ENCODE measurements at places on chromosomes 7 and 10. TPM values are rescaled to one million over a fixed set of nuclear protein-coding genes. Genes with fewer than 3 reads are reported as not detected.

The MEOX2 gene
- total RNA-seq = not detected

The RAB19 gene
- total RNA-seq = not detected

The KLF14 gene
- total RNA-seq = not detected

The GBX1 gene
- total RNA-seq = not detected

The MINDY4 gene
- total RNA-seq = 1.5 TPM

The NEUROG3 gene
- not detected for total RNA-seq

The GPR15LG gene
- total RNA-seq = not detected

The ASB10 gene
- not detected for total RNA-seq

The SEMA3E gene
- not detected for total RNA-seq

The EBLN1 gene
- not detected for total RNA-seq

The KEL gene
- 0.36 TPM for total RNA-seq

The RALA gene
- total RNA-seq = 13.8 TPM

The TUBAL3 gene
- total RNA-seq = 0.11 TPM

The ANK3 gene
- total RNA-seq = 7.0 TPM

The ZNF3 gene
- total RNA-seq = 17.6 TPM

The ACSM6 gene
- not detected for total RNA-seq

The ARMC10 gene
- 65.6 TPM for total RNA-seq

The ECD gene
- 36.8 TPM for total RNA-seq

The TRIM73 gene
- 0.22 TPM for total RNA-seq

The CRHR2 gene
- not detected for total RNA-seq

The TRIL gene
- total RNA-seq = not detected

The ANKRD2 gene
- total RNA-seq = not detected

The PSAP gene
- total RNA-seq = 201 TPM

The CD36 gene
- not detected for total RNA-seq

The ENKUR gene
- total RNA-seq = not detected

The MTPN gene
- 60.5 TPM for total RNA-seq

The FAM25A gene
- not detected for total RNA-seq

The ABCB8 gene
- 19.0 TPM for total RNA-seq

The LIPF gene
- 0.22 TPM for total RNA-seq

The CC2D2B gene
- total RNA-seq = not detected

The ASB15 gene
- not detected for total RNA-seq

The UNC5B gene
- total RNA-seq = not detected

The FZD1 gene
- 7.9 TPM for total RNA-seq

The SFTPD gene
- total RNA-seq = not detected

The SERPINE1 gene
- total RNA-seq = not detected

The CLDN4 gene
- not detected for total RNA-seq

The ZNF485 gene
- total RNA-seq = 12.7 TPM

The ANKRD30A gene
- total RNA-seq = not detected

The OR6V1 gene
- not detected for total RNA-seq

The SNCG gene
- not detected for total RNA-seq

The LLCFC1 gene
- total RNA-seq = not detected

The ANKRD1 gene
- not detected for total RNA-seq

The TMEM168 gene
- total RNA-seq = 27.4 TPM

The PNLIPRP1 gene
- total RNA-seq = not detected

The IDI2 gene
- not detected for total RNA-seq

The GIMAP8 gene
- not detected for total RNA-seq
